GM12878 (cell line): ENCODE measurements at places on chromosomes 7 and 10. TPM values are rescaled to one million over a fixed set of nuclear protein-coding genes. Genes with fewer than 3 reads are reported as not detected.

GRCh38 chr10:45403151-45403550 lies 29.1 kb downstream of the ALOX5 start:
- no peak overlapping the region for H3K4me3 ChIP-seq
- H3K27ac ChIP-seq: no peak overlapping the region
- no peaks in the 10 kb centered on the region for H3K27me3 ChIP-seq

GRCh38 chr7:45158471-45158870 lies 880 bp downstream of the RAMP3 start:
- no peaks in the 10 kb centered on the region for H3K36me3 ChIP-seq
- peaks cover 7% of the 10 kb centered on the region for H3K4me1 ChIP-seq
- H3K27ac ChIP-seq: no peak overlapping the region
- no peak overlapping the region for H3K4me3 ChIP-seq
- peaks cover 5% of the 10 kb centered on the region for H3K27me3 ChIP-seq

GRCh38 chr7:43888993-43889945 lies 17.1 kb downstream of the URGCP start:
- DNase-seq: no peak
- H3K4me1 ChIP-seq: no peaks in the 10 kb centered on the region
- H3K36me3 ChIP-seq: peaks cover 3% of the 10 kb centered on the region; the same call in 1 of the 2 replicates
- no peak overlapping the region for H3K27ac ChIP-seq
- H3K27me3 ChIP-seq: no peaks in the 10 kb centered on the region

DNA sequence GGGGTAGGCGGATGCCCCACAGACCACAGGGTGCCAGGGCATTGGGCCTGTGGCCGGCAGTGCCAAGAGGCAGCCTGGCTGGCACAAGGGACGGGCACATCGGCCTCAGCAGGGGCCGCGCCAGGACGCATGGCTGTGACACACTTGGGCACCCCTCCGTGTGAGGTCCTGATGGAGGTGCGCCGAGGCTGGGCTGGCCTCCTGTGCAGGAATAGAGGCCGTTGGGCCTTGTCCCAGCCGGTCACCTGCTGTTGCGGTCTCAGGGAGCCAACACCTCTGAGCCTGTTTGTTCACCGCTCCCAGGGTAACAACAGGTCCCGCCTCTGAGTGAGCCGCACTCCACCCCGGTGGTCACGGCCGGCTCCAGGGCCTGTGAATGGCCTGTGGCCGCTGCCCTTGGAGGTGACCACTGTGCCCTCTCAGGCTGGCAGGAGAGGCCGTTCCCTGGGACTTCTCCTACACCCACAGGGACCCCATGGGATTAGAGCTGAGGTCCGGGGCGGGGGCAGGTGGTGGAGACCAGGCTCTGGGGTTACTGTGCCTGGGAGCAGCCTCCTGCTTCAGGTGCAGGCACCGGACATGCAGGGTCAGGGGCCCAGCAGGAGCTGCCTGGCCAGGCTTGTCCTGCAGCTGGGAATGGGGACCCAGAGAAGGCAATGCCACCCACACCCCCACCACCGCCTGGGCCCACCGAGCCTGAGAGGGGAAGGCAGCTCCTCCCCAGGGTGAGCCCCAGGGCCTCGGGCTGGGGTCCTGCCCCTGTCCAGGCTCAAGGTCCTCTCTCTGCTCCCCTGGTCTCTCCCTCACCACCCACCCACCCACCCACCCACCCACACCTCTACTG lies 12.0 kb downstream of the PWWP2B start:
- H3K4me1 ChIP-seq: no peaks in the 10 kb centered on the region
- no peak overlapping the region for H3K4me3 ChIP-seq
- DNase-seq: no peak
- H3K27me3 ChIP-seq: no peaks in the 10 kb centered on the region
- no peak overlapping the region for H3K27ac ChIP-seq

DNA sequence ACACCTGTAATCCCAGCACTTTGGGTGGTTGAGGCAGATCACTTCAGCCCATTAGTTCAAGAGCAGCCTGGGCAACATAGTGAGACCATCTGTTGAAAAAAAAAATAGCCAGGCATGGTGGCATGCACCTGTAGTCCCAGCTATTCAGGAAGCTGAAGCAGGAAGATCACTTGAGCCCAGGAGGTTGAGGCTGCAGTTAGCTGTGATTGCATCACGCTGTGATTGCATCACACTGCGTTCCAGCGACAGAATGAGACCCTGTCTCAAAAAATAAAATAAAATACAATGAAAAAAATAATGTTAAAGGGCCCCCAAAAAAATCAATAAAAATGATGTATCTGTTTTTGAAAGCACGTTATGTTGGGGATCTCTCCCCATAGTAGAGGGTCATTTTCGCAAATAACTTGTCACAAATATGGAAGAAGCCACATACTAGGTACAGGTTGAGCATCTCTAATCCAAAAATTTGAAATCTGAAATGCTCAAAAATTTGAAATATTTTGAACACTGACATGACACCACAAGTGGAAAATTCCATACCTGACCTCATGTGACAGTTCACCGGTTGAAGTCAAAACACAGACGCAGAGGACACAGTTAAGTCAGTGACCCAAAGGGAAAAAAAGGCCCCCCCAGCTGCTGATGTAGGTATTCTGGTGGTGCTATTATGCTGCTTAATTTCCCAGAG lies 9.5 kb downstream of the CISD1 start:
- H3K27ac ChIP-seq: no peak overlapping the region
- no peaks in the 10 kb centered on the region for H3K27me3 ChIP-seq
- peaks cover 13% of the 10 kb centered on the region for H3K4me1 ChIP-seq
- DNase-seq: no peak

MMS19 gene
- 49.8 and 63.7 TPM in 2 replicates for polyA plus RNA-seq

WNT2 gene
- 0.30 TPM in 1 of 2 replicates, not detected in the other for polyA plus RNA-seq

DNA sequence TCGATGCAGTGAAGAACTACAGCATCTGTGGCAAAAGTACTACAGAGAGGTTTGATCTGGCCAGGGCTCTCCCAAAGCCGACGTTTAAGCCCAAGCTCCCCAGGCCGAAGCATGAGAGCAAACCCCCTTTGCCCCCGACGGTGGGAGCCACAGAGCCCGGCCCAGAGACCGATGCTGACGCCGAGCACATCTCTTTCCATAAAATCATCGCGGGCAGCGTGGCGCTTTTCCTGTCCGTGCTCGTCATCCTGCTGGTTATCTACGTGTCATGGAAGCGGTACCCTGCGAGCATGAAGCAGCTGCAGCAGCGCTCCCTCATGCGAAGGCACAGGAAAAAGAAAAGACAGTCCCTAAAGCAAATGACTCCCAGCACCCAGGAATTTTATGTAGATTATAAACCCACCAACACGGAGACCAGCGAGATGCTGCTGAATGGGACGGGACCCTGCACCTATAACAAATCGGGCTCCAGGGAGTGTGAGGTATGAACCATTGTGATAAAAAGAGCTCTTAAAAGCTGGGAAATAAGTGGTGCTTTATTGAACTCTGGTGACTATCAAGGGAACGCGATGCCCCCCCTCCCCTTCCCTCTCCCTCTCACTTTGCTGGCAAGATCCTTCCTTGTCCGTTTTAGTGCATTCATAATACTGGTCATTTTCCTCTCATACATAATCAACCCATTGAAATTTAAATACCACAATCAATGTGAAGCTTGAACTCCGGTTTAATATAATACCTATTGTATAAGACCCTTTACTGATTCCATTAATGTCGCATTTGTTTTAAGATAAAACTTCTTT lies 2.3 kb downstream of the LRRTM3 start:
- DNase-seq: no peak
- no peaks in the 10 kb centered on the region for H3K36me3 ChIP-seq
- no peaks in the 10 kb centered on the region for H3K4me1 ChIP-seq

- H3K27ac ChIP-seq: no peak overlapping the region
- no peak for DNase-seq
- no peaks in the 10 kb centered on the region for H3K4me1 ChIP-seq
- no peak overlapping the region for H3K4me3 ChIP-seq
These were observed 14.2 kb downstream of the DOCK1 start for GRCh38 chr10:126919426-126919825.
